Epithelial cell of alveolus of lung (primary cell): ENCODE measurements at places on chromosomes 3 and 15. TPM values are rescaled to one million over a fixed set of nuclear protein-coding genes. Genes with fewer than 3 reads are reported as not detected.

Gene CLDN1
- 0.16 and 12.4 TPM in 2 replicates for total RNA-seq

Gene ANKUB1
- total RNA-seq = not detected in 2 replicates

Gene SHQ1
- total RNA-seq = 14.9 and 15.6 TPM in 2 replicates

Gene ABHD17C
- 3.5 and 8.5 TPM in 2 replicates for total RNA-seq

Gene PLXNB1
- total RNA-seq = 17.3 and 36.2 TPM in 2 replicates

Gene SPATA12
- not detected in 2 replicates for total RNA-seq

Gene GABRA5
- total RNA-seq = 0.24 and 0.26 TPM in 2 replicates

Gene LRRN1
- 0.40 and 4.0 TPM in 2 replicates for total RNA-seq

Gene FGD5
- total RNA-seq = 0.24 and 1.7 TPM in 2 replicates

Gene GPR176
- 47.6 and 89.3 TPM in 2 replicates for total RNA-seq

Gene CYP1A1
- total RNA-seq = 0.13 and 0.48 TPM in 2 replicates

Gene PDZRN3
- 7.6 and 33.1 TPM in 2 replicates for total RNA-seq

Gene CCDC39
- not detected in 2 replicates for total RNA-seq

Gene ACKR4
- not detected in 2 replicates for total RNA-seq
